ENCODE measurements at places on chromosomes 1 and 21. TPM values are rescaled to one million over a fixed set of nuclear protein-coding genes. Genes with fewer than 3 reads are reported as not detected.

The UBL4B gene
- total RNA-seq: not detected

DNA sequence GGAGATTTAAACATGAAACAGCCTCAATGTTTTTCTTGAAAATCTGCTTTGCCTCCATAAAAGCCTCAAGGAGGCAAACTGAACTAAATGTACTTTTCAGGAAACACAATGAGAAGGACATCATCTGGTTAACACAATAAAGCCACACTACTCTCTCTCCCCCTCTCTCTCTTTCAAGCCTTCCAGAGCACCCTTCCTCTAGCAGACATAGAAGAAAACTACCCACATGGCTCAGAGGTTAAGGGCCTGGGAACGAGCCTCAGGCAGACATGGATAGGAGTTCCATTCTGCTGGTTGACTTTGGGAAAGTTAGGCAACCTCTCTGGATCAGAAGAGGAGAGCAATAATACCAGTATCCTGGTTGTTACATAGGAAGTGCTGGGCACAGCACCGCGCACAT is 42.9 kb downstream of the RUNX1 start:
- no peak for DNase-seq

DNA sequence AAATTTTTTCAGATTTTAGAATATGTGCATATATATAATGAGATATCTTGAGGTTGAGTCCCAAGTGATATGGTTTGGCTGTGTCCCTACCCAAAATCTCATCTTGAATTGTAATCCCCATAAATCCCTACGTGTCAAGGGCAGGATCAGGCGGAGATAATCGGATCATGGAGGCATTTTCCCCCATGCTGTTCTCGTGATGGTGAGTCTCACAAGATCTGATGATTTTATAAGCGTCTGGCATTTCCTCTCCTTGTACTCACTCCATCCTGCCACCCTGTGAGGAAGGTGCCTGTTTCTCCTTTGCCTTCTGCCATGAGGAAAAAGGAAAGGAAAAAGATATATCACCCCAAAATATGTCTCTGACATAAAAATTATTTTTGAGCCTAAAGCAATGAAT is 64.6 kb downstream of the TOR3A start:
- no peak for DNase-seq

- no peak for DNase-seq
These were observed 212.6 kb upstream of the FAM78B start for GRCh38 chr1:166379447-166379846.

DNA sequence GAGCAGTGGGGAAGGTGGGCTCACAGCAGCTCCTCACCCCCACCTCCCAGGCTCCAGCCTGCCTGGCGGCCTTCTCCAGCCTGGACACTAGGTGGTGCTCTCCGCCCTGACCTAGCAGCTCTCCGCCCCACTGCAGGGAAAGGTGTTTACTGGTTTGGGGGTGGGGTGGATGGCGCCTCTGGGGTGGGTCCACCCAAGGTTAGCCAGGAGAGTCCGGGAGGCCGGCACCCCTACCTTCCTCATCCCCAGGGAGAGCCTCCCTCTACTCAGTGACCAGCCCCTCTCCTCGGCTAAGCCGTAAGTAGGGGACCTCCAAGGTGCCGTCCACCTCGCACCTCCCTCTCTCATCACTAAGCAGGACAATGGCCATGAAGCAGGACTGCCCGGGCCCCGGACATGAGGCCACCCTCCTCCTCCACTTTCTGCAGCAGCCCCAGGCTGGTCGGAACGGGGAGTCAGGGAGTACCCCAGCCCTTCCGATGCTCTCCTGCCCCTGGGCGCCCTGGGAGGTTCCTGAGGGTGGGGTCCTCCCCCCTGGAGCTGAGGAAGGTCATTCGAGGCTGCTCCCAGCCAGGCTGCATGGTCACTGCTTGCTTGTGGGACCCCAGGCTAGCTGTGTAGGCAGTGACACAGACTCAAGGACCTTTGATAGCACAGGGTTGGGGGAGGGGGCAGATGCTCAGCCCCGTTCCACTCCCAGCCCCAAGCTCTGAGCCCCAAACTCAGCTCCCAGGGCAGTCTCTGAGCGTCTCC is 101.4 kb upstream of the VAMP3 start:
- DNase-seq: no peak

The NKAIN1 gene
- 0.94 TPM for total RNA-seq

- DNase-seq: no peak
These were observed 1.2 kb downstream of the RUSC1 start for GRCh38 chr1:155321639-155322503.

DNA sequence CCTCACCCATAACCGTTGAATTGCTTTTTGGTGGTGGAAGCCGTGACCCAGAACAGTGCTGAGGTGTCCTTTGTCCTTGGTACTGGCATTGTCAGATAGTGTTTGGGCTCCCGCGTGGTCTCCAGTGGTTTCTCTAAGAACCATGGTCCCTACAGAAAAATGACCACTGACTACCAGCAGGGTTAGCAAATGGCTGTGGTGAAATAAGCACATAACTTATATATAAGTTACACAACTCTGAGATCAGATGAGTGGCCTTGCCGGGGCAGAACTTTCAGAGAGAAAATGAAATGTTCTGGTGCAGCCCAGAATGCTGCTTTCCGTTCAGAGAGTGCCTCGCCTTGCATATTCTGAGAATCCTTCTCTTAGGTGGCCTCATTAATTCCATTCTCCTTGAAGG is 5.0 kb downstream of the SLC37A1 start:
- no peak for DNase-seq

The CRYBG2 gene
- total RNA-seq: 2.8 TPM

- DNase-seq: no peak
These were observed 51.8 kb upstream of the TRABD2B start for GRCh38 chr1:48048980-48049379.

GRCh38 chr1:2537784-2538115 is 7.7 kb upstream of the HES5 start:
- no peak for DNase-seq

DNA sequence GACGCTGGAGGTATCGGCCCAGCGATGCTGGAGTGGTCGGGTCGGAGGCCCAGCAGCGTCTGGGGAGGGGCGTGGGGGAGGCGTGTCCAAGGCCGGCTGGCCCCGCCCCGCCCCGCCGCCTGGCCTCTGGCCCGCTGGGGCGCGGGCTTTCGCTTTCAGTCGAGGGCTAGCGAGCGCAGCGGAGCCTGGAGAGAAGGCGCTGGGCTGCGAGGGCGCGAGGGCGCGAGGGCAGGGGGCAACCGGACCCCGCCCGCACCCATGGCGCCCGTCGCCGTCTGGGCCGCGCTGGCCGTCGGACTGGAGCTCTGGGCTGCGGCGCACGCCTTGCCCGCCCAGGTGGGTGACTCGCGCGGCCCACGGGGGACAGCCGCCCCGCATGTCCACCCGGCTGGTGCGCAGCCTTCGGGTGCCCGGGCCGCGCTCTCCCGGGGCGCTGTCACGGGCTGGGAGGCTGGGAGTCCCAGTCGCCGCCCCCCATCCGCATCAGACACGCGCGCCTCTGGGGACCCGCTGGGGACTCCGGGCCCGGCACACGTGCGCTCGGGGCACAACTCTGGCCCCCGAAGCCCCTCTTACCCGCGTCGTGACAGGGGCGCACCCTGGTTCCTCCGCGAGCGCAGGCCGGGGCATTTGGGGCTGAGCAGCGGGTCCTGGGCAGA is at the start of gene TNFRSF1B:
Gene TNFRSF1B (plus strand): TSS at position 158 of the 659 bp plus-strand sequence. CDS start 101 bp downstream, at position 259.
- DNase-seq: no peak

The SLAMF8 gene
- total RNA-seq: not detected

DNA sequence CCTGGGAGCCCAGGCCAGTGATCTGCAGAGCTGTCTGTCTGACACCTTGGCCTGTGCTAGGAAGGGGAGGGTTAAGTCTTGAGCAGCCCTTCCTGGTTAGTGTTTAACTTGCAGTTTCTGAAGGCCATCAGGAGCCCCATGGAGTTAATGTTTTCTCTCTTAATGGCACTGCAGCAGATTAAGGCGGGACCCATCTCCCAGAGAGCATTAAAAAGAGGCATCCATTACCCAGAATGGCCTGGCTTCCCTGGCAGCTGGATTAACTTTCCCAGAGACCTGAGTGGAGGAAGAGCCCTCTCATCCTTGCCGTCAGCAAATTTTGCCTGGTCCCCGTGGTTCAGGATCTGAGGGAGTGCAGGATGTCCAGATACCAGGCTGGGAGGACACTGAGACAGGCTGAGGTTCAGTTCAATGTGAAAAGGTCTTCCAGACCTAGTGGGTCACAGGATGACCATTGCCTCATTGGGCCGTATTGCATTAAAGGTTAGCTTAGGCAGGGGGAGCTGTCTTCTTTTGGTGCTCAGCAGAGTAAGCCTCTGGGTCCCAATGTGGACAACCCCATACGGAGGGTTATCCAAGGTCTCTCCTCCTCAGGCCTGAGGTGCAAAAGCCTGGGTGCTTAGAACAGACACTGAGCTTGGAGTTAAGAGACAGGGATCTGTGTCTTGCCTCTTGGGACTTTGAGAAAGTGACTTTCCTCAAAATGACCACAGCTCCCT is 522.6 kb downstream of the PTPRU start:
- no peak for DNase-seq

DNA sequence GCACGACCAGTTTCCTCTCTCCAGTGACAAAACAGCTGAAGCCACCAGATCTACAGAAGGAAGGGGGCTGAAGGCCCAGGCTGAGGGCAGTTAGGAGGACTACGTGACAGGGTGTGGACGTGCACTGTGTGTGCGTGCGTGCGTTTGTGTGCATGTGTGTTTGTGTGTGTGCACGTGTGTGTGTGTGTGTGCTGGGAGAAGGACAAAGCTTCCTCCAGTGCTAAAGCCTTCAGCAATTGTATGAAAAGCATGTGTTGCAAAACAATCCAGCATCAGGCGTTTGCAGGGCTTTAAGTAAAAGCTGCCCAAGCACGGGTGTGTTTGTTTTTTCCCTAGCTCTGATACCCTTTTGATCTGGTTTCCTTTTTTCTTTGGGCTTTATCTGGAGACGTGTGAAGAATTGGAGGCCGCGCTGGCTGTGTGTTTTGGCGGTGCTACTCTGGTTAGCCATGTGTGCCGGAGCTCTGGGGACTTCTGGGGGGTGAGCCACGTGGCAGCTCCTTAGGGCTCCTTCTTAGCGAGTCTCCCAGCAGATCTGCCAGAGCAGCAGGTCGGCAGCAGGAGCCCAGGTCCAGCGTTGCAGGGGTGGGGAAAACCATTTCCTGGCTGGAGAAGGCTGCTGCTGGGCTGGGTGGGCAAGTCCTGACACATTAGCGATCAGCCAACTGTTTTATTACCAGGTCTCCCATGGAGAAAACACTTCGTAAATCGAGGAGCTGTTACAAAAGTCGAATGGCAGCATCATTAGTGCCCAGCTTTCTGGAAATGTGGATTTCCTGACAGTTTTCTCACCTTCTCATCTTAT is 73.4 kb downstream of the UCK2 start:
- DNase-seq: no peak

- DNase-seq: no peak
These were observed 7.6 kb downstream of the DHRS3 start for GRCh38 chr1:12610305-12610935.

- DNase-seq: no peak
These were observed 2.0 kb downstream of the PDPN start for GRCh38 chr1:13585612-13585991.

The ADAM30 gene
- total RNA-seq: not detected

GRCh38 chr1:15696956-15697521 is 12.9 kb downstream of the PLEKHM2 start:
- DNase-seq: no peak

GRCh38 chr21:45093035-45093532 is 18.7 kb downstream of the ADARB1 start:
- DNase-seq: no peak

DNA sequence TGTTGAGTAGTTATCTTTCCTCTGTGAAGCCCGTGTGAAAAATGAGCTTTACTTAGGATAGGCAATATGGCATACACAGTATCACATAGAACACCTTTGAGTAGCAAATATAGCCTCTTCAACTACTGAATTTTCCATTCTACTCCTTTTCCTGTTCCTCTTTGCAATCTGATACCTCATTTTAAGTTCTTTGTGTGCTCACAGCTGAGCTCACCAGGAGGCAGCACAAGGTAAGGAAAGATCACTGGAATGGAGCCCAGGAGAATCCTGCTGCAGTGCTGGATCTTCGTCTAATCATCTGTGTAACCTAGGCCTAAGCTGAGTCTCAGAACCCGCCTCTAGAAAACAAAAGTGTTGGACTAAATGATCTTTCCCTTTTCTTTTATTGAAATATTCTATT is 171.0 kb downstream of the LRRC40 start:
- DNase-seq: no peak

DNA sequence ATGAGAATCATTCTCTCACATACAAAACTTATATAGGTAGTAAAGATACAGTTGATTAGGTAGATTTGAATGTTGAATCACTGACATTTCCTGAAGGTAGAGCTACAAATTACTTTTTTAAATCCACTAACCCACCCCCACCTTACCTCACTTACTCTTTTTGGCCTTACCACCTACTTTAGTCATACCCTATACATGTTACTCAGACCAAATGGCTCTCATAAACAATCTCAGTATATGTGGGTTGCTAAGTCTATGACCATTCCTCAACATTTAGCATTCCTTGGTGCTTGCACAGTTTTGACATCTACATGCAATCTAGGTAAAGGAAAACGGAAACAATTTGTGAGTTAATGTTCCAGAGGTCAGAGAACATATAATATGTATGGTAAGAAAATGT is 26.3 kb downstream of the SYDE2 start:
- DNase-seq: no peak

DNA sequence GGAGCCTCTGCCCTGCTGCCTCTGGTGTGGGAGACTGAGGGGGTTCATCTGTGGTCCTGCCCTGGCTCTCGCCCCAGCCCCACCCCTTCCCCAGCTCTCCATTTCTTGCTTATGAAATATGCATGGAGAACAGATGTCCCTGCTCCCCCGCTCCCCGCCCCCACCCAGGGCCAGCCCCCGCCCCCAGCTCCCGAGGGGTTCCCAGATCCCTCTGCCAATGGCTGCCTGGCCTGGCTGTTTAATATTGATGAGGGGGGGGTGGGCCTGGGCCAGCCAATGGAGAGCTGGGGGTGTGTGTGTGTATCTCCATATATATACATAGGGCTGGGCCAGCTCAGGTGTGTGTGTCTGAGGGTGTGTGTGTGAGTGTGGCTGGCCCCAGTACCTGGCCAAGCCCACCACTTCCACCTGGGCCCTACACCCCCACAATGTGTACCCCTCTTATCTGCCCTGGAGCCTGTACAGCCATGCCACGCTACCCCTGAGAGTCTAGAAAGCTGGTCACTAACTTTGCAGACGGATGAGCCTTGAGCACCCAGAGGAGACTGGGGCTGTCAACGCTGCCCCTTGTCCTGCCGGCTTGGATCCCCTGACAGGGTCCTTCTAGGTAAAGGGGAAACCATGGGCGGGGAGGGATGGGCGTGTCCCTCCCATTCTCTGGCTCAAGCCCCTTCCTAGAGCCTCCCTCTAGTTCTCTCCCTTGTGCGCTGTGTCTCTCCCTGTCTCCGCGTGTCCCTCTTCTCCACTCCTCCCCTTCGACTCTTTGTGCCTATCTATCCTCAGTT is at the start of gene NHLH1:
Gene NHLH1 (plus strand): TSS at position 341 of the 785 bp plus-strand sequence. CDS start 3,661 bp downstream, outside the sequence.
- no peak for DNase-seq

DNA sequence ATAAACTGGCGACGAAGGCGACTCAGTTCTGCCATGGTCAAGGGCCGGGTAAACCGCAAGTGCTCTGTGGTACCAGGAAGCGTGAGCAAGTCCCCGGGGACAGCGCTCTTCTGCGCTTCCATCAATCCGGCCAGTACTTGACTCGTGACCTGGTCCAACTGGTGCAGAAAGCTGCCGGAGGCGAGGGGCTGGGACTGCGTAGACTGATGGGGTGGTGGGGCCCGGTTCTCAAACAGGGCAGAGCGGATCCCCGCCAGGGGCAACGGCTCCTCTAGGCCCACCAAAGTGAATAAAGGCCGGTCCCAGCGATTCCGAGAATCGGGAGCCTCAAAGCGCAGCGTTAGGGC is 852 bp downstream of the KTI12 start:
- DNase-seq: no peak

The UAP1 gene
- total RNA-seq: 58.2 TPM

The ALX3 gene
- total RNA-seq: not detected

The THEM5 gene
- total RNA-seq: not detected
